ENCODE measurements at places on chromosomes 1 and 21. TPM values are rescaled to one million over a fixed set of nuclear protein-coding genes. Genes with fewer than 3 reads are reported as not detected.

The CLDN17 gene
- not detected for total RNA-seq

The RC3H1 gene
- 39.4 TPM for total RNA-seq

DNA sequence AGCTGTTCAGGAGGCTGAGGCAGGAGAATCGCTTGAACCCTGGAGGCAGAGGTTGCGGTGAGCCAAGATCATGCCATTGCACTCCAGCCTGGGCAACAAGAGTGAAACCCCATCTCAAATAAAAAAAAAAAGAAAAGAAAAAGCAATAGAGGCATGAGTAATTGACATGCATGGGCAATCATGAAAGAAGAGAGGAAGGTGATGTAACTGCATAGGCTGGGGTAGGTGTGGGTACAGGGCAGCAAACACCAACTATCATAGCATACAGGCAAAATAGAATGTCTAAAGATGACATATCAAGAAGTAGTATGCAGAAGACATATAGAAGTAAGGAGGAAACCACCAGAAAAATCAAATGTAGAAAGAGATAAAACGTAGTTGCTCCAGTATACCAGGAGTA lies 19.0 kb upstream of the MGST3 start:
- DNase-seq = no peak

- DNase-seq = no peak
Measured at GRCh38 chr1:216207154-216207553, 216.1 kb downstream of the USH2A start.

- DNase-seq = no peak
Measured at GRCh38 chr1:192436441-192437078, 119.8 kb downstream of the RGS21 start.

DNA sequence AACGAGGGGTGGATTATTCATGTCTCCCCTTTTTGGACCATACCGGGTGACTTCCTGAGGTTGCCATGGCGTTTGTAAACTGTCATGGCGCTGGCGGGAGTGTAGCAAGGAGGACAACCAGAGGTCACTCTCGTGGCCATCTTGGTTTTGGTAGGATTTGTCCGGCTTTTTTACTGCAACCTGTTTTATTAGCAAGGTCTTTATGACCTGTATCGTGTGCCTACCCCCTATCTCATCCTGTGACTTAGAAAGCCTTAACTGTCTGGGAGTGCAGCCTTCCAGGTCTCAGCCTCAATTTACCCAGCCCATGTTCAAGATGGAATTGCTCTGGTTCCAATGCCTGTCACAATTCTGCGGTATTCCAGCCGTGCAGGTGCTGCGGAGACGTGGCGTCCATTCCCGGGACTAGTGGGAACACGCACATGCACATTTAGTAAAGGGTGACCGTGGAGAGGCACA lies 40.2 kb upstream of the ZNF496 start:
- no peak for DNase-seq

GRCh38 chr1:165431079-165431478 lies 13.8 kb downstream of the RXRG start:
- no peak for DNase-seq

The MTFR1L gene
- total RNA-seq = 73.5 TPM

- no peak for DNase-seq
Measured at GRCh38 chr1:54506594-54506993, 41.4 kb upstream of the ACOT11 start.

The MFN2 gene
- 72.3 TPM for total RNA-seq

GRCh38 chr1:59123081-59123681 lies 173.7 kb upstream of the FGGY start:
- no peak for DNase-seq

DNA sequence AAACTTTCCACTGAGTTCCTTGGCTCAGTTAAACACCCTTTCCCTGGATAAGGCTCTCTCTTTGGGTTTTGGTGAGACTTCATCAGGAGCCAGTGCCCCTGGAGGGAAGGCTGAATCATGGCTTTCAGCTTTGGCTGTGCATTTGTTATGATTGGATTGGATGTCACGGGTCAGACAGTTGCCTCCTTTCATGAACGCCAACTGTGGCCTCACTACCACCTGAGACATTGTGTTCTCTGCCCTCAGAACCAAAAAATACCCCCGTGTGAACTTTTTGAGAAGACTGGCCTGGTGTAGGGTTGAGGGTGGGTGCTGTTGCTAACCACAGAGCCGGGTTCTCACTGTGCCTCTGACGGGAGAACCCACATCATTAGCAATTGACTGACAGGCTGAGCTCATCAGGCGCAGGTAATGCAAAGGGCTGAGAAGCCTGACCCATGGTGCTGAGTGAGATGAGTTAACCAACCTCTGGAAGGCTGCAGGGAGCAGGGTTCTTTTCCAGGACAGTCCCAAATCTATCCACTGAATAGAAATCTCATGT lies 65.6 kb downstream of the HHAT start:
- no peak for DNase-seq

All from type B pancreatic cell (in vitro differentiated cells).